Dermis microvascular lymphatic vessel endothelial cell (primary cell): ENCODE measurements at places on chromosomes 1 and 21.
A peak's percentile ranks its signal among the peaks of the same experiment; 100 is the strongest.

- DNase-seq = peak; percentile 92
Measured at GRCh38 chr1:85307987-85308832, 31.8 kb upstream of the BCL10 start.

GRCh38 chr1:210394281-210394821, 65.6 kb downstream of the HHAT start:
- no peak for DNase-seq

DNA sequence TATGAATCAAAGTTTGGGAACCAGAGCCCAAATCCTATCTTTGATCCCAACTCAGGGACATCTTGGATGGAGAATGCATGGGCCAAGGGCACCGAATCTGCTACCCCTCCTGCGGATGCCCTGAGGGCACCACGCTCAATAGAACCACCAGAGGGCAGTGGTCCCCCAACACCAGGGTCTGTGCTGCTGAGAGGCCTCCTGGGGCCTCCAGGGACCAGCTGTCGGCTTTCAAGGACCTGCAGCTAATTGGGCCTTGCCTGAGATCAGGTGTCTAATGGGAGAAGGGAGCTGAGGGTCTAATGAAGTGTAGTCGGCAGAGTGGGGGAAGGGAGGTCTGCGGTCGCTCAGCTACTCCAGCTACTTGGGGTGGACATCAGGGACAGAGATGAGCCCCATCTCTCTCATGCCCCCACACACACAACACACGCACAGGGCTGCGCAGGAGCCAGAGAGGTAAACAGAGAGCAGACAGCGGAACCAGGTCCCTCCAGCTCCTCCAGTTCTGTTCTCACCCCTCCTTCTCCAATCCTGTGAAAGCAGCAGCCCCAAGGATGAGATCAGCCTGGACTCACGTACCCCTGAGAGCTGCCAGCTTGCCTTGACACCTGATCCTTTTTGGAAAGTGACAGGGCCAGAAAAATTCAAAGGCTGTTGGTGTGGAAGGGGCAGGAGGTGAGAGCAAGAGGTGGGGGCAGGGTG, 34.9 kb upstream of the PPP1R15B start:
- peak; percentile 48 for DNase-seq

- no peak for DNase-seq
Measured at GRCh38 chr1:198357937-198358336, 182.5 kb downstream of the ATP6V1G3 start.

DNA sequence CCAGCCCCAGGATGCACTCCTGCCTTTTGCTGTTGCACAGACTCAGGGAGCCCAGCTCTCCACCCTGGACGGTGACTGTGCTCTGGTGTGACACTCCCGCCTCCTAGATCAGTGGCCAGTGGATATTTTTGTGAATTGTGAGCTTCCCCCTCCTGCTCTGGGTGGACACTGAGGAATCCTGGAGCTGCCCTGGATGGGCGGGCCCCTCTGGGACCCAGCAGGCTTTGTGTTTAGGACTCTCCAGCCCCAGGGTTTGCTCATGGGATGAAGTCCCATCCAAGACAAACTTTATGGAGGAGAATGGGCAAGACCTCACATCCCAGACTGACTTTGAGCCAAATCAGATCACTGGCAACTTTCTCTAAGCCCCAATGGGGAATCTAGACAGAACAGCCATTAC, 16.1 kb downstream of the SLC6A9 start:
- DNase-seq = no peak

GRCh38 chr1:236636017-236636416, 31.7 kb upstream of the HEATR1 start:
- no peak for DNase-seq

DNA sequence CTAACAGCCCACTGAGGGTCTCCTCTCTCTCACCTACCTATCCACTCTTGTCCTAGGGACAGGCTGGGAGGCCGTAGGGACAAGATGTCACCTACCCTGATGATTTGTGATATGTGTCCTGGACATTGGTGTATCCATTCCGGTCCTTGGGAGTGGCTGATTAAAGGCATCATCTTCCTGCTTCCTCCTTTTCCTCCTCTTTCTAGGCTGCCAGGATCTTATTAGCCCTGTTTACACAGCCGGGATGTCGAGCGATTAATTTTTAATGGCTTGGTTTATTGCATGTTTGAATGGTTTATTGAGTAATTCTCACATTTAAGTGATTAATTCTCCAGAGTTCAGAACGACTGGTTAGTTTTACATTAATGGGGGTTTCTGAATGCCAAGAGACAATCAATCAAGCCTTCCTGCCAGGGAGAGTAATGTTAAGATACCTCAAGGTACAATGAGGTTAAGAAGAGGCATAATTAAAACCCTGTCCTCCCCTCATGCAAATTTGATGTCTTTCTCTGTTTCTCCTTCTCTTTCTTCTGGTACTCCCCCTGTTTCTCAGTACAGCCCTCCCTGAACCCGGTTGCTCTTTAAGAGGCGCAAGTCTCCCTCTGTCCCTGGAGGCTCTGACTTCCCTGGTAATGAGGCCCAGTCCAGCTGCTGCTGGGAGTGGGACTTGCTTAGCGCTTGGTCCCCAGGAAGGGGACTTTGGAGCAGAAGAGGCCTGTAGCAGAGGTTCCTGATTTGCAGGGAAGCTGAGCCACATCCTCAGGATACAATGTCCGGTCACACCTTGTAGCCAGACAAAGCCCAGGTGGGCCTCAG, 50.9 kb downstream of the ACTL8 start:
- DNase-seq = no peak

- peak; percentile 55 for DNase-seq
Measured at GRCh38 chr1:200488375-200489165, 78.7 kb upstream of the ZNF281 start.

- peak; percentile 51 for DNase-seq
Measured at GRCh38 chr1:159092036-159092760, 15.6 kb upstream of the AIM2 start.

GRCh38 chr1:112395256-112395820, 676 bp upstream of the CTTNBP2NL start:
- no peak for DNase-seq

DNA sequence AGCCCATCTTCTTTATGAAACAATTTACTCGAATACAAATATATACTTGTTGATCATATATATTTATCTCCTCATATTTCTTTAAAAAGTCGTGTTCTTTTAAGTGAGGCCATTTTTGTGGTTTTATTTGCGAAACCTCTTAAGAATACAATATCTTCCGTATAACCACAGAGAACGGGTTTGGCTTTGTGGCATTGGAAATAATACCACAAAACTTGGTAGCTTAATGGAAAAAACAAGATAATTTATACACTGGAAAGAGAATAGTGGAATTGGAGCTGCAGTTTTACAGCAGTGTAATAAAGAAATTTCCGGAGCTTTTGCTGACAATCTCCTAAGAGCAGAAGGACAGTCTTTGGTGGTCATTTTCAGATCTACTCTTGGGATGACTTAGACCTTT, 29.4 kb downstream of the PTGFR start:
- DNase-seq = no peak

- DNase-seq = no peak
Measured at GRCh38 chr1:31878058-31878457, 60.1 kb downstream of the PTP4A2 start.

- no peak for DNase-seq
Measured at GRCh38 chr1:78561856-78562255, 58.4 kb upstream of the IFI44L start.

- no peak for DNase-seq
Measured at GRCh38 chr1:95237981-95238703, 4.1 kb downstream of the RWDD3 start.

- DNase-seq = no peak
Measured at GRCh38 chr1:212980123-212980785, 29.9 kb downstream of the VASH2 start.

DNA sequence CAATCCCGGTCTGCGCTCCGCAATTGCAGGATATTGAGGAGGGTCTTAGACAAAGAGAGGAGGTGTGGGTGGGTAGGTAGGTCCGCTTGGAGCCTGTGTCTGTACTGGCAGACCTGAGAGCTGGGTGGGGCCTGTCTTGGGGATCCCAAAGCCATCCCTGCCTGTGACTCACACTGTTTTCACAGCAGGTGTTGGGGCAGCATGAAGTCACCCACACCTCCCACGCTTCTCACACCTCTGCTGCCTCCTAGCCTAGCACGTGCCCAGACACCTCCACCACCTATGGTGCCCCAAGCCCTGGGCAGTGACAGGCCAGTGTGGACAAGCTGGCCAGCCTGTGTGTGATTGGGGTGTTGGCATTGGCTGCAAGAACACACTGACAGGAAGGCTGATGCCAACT, 65.7 kb upstream of the ECE1 start:
- DNase-seq = no peak

GRCh38 chr1:47534436-47534835, 96.6 kb downstream of the FOXD2 start:
- no peak for DNase-seq

GRCh38 chr1:170707959-170708655, 44.2 kb downstream of the PRRX1 start:
- peak; percentile 93 for DNase-seq

- DNase-seq = peak; percentile 74
Measured at GRCh38 chr1:161843156-161843555, 77.0 kb downstream of the ATF6 start.

GRCh38 chr1:213051127-213051880, at the start of gene RPS6KC1:
Gene RPS6KC1, plus strand, starts transcription at chr1:213051241. Its CDS starts 164 bp downstream, at chr1:213051405.
- DNase-seq = peak; percentile 82

GRCh38 chr1:156860113-156860627, 495 bp upstream of the NTRK1 start:
- DNase-seq = peak; percentile 48

DNA sequence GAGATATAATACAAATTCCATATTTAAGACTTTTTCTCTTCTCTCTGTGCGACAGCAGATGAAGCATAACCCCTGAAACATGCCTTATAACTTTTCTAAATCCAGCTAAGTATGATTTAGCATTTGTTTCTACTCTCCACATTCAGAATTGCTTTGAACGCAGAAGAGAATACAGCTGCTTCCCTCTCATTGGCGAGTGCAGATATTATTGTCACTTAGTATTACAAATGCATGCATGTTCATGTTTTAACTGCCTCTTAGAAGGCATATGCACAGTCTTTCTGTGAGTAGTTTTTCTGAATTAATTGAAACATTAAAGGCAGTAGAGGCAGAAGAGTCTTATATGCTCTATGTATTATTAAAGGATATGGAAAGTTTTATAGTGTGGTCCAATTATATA, 217.1 kb downstream of the ZP4 start:
- DNase-seq = no peak

GRCh38 chr21:33936301-33937038, 20.9 kb upstream of the ATP5PO start:
- no peak for DNase-seq

- no peak for DNase-seq
Measured at GRCh38 chr1:93111561-93111960, 32.5 kb downstream of the MTF2 start.

GRCh38 chr1:184225283-184226099, 161.3 kb upstream of the C1orf21 start:
- DNase-seq = no peak

DNA sequence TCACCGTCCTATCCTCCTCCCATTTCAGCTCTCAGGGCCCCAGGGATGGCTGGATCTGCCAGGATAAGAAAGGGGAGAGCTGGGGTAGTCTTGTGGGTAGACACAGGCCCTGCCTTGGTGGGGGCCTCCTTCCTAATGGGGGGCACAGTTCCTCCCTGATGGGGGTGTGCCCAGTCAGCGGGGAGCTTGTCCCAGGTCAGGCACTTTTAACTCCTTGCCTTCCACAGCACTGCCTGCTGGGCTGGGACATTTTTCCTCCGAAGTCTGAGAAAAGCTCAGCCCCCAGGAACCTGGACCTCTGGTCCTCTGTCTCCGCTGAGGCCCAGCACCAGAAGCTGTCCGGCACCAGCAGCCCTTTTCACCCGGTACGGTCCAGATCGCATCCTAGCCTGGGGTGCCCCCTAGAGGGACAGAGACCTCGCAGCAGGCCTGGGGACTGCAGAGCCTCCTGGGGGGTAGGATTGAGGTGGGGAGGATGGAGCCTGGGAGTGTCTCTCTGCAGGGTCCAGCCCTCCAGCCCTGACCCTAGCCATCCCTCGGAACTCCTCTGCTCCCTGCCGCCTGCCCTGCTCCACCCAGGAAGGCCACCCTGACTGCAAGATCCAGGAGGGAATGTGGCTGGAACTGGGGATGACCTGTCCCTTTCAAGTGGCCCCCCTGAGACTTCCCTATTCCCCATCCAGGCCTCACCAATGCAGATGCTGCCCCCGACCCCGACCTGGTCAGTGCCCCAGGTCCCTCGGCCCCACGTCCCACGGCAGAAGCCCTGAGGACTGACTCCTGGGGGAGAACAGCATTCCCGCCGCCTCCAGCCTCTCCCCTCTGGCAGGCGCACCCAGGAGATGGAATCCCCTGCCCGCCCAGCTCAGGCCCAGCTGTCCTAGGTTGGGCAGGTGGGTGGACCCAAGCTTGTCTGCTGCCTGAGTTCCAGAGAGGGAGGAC, 12.0 kb downstream of the MIIP start:
- DNase-seq = peak; percentile 18

DNA sequence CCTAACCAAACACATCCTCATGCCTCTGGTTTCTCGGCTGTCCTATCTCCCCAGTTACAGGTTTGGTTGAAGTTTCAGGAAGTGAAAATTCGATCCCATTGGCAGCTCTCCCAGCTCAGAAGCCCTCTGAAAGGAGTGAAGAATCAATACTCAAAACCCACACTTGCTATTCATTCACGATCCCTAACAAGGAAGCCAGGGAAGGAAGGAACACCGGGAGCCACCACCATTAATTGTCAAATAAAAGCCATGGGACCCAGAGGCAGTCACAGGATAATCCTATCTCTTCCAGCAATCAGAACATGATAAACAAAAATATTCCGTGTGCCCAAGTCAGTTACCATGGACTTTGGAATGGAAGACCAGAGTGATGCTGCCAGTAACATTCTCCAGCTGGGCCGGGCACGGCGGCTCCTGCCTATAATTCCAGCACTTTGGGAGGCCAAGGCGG, 7.0 kb downstream of the TMPRSS2 start:
- no peak for DNase-seq

DNA sequence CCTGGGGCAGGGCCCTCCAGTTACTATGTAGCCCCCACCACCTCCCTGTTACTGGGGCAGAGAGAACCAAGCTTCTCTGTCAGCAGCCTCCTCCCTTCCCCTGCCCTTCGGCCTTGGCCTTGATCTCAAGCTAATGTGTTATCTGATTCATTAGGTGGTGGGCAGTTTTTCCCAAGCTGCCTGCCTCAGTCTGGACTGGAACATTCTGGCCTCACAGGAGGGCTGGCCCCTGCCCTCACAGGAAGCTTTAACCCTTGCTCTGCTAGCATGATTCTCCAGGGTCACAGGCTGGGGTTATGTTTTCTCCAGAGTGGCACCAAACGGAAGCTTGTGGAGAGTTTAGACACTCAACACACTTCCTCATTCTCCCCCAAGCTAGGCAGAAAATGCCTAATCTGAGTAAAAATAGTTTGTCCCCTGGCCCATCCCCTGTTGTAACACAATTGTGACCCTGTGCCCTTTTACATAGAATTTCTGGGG, 37.2 kb upstream of the SLC6A9 start:
- DNase-seq = no peak

- DNase-seq = no peak
Measured at GRCh38 chr1:228178737-228179684, 13.4 kb downstream of the IBA57 start.

GRCh38 chr1:91036894-91037829, 15.3 kb upstream of the ZNF644 start:
- no peak for DNase-seq
